ENCODE measurements at places on chromosomes 2 and 18.

GRCh38 chr2:42939411-42940206 lies 147.2 kb upstream of the HAAO start:
- no peak for DNase-seq

DNA sequence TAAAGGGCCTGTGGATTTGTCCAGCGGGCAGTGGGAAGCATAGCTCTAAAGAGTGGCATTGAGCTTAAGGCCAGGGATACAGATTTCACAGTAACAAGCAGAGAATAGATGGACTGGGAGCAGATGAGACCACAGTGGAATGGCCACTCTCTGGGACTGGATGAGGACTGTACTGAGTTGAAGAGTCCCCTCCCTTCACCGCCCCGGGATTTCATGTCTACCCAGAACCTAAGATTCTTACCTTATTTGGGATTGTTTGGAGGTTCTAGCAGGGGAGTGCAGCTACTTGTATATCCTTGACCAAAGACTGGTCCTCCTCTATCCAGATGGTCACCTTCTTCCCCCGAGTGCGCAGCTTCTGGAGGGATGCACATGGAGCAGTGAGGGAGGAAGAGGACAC lies 28.0 kb upstream of the EFEMP1 start:
- DNase-seq: no peak

- no peak for DNase-seq
Measured at GRCh38 chr2:73255007-73255644, 21.0 kb downstream of the CCT7 start.

DNA sequence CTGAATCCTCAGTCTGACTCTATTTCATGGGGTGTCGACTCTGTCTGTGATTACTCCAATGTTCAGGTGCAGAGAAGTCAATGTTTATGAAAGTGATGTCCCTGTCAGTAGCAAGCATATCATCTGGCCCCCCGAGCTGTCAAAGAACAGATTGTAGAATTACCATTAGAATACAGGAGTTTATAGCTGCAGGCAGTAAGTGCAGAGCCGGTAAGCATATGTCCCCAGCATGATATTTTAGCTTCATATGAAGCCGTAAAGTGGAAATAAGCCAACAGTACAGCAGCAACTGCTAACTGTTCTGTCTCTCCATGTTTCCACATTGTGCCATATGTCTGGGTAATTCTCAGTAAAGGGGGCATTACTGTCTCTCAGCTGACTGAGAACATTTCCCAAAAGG lies 541.8 kb downstream of the SOX11 start:
- DNase-seq: no peak

DNA sequence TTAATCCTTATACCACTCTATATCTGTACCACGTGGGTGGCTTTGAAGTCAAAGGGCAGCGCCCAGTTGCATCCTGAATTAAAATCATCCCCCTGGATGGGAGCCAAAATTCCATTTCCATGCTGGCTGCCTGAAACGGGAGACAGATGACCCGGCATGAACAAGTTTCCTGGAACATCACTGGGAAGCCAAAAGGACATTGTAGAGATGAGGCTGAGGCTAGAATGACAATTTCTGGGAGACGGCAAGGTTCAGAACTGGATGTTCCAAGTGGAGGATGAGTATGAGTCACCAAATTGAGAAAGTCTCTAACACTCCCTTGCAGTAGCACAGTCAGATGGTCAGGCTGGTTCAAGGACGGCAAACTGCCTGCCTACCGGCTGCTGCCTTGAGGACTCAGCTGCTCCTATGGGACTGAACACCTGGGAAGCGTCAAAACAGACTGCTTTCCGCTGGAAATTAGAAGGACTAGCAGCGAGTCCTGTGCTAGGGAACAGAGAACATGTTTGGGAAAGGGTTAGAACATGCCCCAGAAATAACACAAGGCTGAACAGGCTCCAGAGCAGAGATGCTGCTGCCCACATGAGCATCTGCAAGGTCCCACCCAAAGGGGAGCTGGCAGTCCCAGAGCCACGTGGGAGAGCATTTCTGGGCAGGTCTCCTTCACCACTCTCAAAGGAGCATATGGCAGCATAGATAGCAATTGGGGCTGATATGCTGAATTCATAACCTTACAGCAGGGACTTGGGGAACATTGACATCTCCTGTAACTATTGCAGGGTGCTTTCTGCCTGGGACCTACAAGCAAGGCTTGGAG lies 32.0 kb downstream of the YPEL5 start:
- no peak for DNase-seq

GRCh38 chr2:226652369-226652768 lies 147.3 kb downstream of the IRS1 start:
- DNase-seq: no peak
